Memory B cell (primary cell): ENCODE measurements at places on chromosomes 3 and 15.

- DNase-seq: no peak
Observed at GRCh38 chr3:196063456-196063855, 18.4 kb downstream of the TFRC start.

GRCh38 chr15:29589416-29589815, 232.9 kb downstream of the TJP1 start:
- no peak for DNase-seq

- DNase-seq: no peak
Observed at GRCh38 chr3:25468866-25469319, 40.8 kb downstream of the RARB start.

- peak; percentile 54 for DNase-seq
Observed at GRCh38 chr15:40928821-40929659, at the start of gene DLL4. Gene DLL4, plus strand, starts transcription at chr15:40929340. Its CDS starts 329 bp downstream, at chr15:40929669.

DNA sequence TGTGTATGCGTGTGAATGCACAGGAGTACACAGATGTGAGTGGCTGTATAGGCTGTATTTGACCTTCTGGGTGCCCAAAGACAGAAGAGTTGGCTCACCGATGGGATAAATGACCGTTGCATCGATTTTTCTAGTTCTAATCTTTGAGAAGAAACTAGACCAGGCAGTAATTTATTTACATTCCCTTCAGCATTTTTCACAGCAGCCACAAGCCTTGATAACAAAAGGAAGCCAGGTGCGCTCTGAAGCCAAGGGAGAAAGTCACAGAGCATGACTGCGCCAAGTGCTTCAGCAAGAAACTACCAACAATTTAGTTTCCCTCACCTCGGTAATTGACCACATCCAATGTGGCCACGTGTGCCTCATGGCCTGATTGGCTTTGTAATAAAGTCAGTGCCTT, 5.9 kb upstream of the FAM3D start:
- no peak for DNase-seq
